ENCODE measurements at places on chromosomes 5 and 9.

GRCh38 chr5:43008363-43009153 is 31.6 kb downstream of the ANXA2R start:
- peak; percentile 90 for DNase-seq

- DNase-seq: peak; percentile 24
These were observed 1342.4 kb upstream of the DMAC1 start for GRCh38 chr9:9142001-9142400.

DNA sequence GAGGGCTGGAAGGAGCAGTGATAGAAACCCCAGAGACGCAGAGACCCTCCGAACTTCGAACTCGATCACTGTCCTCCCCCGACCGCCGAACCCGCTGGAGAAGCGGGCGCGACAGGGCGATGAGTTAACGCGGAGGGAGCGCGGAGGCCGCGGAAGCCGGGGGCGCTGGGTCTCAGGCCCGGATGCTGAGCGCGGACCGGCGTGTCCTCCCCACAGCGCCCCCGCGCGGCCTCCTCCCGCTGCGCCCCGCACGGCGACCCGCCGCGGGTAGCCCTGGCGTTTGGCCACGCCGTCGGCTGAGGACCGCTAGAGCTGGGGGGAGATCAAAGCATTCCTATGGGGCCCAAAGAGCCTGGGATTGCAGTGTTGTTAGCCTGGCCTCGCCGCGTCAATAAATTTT is 7.7 kb upstream of the DMRT2 start:
- peak; percentile 80 for DNase-seq

GRCh38 chr5:158732345-158732744 is 367.4 kb downstream of the EBF1 start:
- DNase-seq: no peak

GRCh38 chr5:18281947-18282581 is 647.8 kb downstream of the TAF11L14 start:
- no peak for DNase-seq

DNA sequence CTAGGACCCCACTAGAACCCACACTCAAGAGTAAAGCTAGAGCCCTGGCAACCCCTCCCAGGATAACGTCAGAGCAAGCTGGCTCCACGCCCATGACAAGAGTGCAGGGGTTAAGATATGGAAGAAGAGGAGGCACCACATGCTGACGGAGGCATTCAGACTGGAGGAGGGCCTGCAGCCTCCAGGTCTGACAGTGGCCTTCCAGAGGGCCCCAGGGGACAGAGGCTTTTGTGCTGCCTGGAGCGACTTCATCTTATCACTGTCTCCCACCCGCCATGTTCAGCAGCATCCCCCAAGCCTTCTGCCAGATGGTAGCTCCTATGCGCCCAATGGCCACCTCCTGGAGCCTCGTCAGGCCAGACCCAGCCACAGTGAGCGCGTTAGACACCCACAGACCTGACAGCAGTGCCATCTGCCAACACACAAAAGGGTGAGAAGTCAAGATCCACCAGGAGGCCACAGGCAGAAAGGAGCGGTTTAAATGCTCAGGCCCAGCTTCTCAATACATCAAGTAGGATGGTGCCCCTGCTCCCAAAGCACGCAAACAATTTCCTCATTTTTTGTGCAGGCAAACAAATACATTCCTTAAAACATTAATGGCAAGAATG is 65.8 kb downstream of the C5orf15 start:
- no peak for DNase-seq

GRCh38 chr5:154590093-154590724 is 112.2 kb upstream of the HAND1 start:
- DNase-seq: no peak

GRCh38 chr9:113620377-113621161 is 157.0 kb downstream of the RGS3 start:
- DNase-seq: no peak

DNA sequence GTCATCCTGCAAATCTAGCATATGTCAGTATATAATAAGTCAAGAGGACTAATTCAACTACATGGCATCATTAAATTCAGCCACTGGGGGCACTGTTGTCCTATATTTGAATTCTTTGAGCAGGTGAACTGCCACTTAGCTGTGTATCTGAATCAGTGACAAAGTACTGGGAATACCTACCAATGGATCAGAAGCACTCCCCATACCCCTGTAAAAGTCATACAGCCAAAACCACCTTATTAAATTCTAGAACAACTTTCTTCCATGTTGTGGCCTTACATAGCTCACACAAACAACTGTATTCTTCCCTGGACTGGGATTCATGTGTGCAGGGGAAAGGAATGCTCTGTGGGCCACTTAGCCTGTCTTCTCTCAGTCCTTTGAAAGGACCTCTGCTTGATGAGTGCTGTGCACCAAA is 57.4 kb upstream of the PLPP6 start:
- DNase-seq: peak; percentile 71

DNA sequence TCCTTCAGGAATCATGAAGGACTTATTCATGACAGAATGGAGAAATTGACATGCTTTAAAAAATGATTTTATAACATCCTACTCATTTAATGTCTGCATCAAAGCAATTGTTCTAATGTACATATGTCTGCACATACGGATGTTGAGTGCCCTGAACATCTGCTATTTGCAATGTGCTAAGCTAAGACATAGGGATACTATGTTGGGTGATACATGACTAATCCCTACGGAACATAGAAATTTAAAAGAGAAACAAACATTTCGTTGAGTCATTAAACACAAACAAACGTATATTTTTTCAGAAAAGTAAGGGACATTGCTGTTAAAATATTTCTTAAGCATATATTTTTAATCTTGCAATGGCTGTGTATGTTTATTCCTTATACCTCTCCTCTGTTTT is 686.5 kb upstream of the ADAMTS16 start:
- DNase-seq: no peak

- no peak for DNase-seq
These were observed 14.8 kb downstream of the SUB1 start for GRCh38 chr5:32600054-32600622.

DNA sequence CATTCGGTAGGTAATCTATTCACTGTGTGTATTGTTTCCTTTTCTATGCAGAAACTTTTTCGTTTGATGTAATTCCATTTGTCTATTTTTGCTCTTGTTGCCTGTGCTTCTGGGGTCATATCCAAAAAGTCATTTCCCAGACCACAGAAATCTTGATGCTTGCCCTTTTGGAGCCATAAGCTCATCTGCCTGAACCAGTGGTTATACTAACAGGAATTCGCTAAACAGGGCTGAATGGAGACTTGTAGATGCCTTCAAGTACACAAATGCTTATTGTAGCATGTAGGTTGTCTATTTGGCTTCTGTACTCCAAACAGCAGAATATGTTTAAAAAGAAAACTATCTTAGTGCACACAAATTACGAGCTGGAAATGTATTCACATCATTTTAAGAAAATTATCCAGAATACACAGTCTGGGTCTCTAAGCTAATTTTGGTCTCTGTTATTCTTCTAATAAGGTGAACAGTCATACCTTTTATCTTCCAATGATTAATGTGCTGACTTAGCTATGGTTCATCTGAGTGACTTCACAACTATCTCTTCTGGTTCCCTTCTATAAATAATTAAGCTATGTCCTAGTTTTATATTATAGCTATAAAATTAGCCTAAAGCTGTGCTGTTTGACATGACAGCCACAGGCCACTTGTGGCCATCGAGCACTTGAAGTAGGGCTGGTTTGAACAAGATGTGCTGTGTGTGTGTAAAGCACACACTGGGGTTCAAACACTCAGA is 87.6 kb downstream of the DAPK1 start:
- DNase-seq: no peak

DNA sequence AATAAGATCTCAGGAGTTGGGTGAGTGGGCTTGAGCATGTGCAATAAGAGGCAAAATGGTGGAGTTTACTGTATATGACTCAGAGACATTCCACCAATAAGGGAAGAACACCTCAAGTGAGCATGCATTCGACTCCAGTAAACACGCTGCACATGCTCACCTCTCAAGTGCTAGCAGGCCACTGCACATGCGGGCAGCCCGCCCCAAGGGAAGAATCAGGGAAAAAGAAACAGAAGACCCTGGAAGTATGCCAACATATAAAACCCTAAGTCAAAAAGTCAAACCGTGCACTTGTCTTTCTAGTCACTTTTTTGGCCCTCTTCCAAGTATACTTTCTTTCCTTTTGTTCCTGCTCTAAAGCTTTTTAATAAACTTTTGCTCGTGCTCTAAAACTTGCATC is 245.3 kb upstream of the RASA1 start:
- DNase-seq: no peak

- no peak for DNase-seq
These were observed 196.3 kb downstream of the FBXO4 start for GRCh38 chr5:42121401-42121800.

- no peak for DNase-seq
These were observed 276.6 kb upstream of the MPDZ start for GRCh38 chr9:13555989-13556500.

DNA sequence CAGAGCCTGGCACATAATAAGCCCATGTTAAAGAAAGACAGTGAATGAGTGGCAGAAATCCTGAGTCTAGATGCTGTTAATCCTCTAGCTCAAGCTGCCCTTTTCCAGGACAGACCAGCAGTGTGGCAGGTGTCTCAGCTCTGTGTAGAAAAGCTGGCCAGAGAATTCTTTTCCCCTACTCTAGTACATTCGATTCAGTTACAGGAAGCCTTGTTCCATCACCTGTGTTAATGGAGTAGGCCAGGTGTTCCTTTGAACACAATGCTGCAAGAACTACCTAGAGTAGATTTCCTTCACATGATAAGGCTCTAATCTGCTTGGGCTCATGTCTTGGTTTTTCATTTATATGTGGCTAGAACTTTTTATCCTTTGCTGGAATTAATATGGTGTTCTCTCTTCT is 52.5 kb downstream of the NUP214 start:
- no peak for DNase-seq

DNA sequence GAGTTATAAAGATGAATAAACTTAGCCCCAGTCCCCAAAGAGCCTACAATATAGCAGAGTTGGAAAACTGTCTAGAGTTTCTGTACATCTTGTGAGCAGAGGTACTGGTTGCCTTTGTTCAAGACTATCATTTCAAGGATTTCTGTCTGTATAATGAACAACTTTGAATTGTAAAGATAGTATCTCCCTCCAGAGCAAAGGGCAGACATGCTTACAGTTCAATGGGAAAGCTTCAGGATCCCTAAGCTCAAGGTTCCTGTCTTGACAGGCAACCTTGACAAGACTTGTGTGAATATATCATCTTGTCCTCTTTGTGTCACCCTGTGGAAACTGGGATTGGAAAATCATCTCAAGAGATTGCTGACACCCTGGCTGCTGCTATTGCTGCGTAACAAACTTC is 242.8 kb upstream of the VLDLR start:
- no peak for DNase-seq

DNA sequence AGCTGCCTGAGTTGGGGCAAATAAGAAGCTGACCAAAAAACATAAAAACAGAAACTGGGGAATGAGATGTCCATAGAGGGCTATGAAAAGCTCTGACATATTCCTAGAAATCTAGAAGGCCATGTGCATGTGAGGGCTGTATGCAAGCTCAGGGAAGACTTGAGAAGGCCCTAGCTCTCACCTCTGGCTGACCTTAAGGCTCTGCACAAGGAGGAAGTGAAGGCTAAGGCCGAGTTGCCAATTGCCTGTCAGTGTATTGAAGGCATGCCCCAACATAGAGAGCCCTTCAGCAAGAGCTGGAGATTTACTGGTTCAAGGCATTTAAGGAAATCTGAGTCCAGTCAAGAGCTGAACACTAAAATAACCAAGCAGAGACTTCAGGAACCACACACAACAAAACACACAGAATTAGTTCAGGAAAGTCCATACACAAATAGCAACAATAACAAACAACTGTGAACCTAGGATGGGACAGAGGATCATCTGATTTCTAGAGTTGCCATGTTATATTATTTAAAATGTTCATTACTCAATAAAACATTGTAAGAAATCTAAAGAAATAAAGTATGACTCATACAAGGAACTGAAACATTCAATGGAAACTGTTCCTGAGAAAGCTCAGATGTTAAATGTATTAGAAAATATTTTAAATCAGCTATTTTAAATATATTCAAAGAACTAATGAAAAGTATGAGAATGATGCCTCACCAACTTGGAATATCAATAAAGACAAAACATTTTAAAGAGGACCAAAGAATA is 161.8 kb downstream of the AUH start:
- DNase-seq: no peak

DNA sequence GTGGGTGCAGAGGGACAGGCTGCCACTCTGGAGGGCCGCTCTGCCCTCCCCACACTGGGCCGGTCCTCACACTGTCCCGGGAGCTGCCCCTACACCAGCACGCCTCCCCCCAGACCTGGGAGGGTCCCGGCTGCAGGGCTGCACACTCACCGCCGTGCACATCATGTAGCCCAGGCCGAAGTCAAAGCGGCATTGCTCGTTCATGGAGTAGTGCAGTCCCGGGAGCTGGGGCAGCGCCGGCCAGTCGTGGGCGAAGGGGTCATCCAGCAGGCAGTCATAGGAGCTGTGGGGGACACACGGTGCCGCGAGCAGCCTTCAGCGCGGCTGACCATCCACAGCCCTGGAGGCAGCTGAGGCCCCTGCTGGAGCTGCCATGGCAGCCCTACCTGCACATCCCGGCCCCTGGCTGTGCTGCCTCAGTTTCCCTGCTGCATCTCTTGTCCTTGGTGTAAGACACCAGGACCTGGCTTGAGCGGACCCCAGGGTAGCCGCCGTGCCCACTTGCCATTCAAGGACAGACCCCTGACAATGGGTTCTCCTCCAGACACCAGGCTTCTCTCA is 93.2 kb downstream of the ZNF354C start:
- DNase-seq: peak; percentile 3
